ENCODE measurements at places on chromosomes 13 and 19.

DNA sequence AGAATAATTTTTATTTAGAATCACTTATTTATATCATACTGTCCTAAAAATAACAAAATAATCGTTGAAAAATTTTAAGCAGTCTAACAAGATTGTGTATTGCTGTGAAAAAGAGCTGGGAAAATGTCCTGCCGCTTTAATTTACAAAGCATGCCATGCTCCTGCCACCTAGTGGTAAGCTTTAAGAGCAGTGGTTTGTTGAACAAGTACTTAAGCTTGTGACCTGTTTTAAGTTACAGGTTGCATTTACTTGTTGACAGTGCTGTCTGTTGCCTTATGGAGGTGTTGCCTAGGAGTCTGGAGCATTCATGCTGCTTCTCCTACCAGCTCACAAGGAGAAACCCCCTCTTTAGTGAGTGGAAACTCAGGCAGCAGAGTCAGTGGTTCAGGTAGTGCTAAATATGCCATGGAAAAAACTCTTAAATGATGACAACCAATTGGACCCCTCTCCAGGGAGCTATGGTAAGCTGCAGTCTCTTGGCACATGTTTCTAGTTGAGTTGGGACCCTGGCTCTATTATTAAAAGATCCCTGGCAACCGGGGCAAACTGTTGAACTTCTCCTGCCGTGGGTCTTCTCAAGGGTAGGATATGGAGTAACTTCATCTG is 68.4 kb downstream of the SPATA13 start:
- peak; percentile 62 for DNase-seq

DNA sequence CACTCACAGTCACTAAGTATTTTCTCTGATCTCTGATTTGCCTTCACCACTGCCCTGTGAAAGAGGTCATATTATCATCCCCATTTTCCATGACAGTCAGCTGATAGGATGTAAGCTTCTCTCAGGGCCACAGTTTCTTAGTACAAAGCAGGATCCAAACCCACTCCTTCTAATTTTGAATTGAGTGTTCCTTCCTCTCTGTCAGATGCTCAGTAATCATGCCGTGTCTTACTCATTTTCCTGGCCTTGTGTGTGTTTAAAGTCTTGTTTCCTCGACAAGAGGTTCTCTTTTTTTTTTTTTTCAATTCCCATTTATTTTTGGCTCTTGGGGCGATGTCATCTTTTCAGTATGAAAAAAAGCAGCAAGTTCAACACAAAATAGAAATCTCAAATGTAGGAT is 72.3 kb downstream of the NAA16 start:
- DNase-seq, result peak; percentile 38

GRCh38 chr13:49701491-49701890 is 10.2 kb upstream of the EBPL start:
- DNase-seq, result no peak

DNA sequence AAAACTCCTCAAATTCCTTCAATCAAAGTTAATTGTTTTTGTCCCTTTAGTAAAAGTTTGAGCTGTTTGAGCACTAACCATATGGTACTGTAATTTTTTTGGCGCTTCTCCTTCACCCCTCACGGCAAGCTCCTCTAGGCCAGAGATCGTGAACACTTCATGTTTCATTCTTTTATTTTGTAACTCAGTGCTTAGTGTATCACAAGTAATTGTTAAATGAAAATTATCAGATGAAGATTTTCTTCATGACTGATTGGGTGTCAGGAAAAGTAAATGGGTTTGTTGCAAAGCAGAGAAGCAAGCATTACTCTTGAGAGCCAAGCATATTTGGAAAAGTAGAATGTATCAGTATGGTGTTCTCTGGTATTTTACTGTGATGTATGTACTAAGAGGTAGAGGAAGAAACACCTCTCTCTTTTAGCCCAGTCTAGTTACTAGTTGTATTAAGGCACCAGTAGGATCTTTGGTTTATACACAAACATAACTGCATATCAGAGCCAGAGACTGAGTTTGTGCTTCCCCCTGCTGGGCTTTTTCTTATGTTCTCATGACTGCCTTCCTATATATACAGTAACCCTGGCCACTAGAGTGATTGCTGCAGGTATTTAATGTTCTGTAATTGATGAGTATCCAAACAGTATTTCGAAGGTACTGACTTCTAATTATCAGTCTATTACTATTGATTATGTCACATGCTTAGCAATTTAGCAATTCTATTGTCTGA is 202.3 kb upstream of the KLHL1 start:
- no peak for DNase-seq

DNA sequence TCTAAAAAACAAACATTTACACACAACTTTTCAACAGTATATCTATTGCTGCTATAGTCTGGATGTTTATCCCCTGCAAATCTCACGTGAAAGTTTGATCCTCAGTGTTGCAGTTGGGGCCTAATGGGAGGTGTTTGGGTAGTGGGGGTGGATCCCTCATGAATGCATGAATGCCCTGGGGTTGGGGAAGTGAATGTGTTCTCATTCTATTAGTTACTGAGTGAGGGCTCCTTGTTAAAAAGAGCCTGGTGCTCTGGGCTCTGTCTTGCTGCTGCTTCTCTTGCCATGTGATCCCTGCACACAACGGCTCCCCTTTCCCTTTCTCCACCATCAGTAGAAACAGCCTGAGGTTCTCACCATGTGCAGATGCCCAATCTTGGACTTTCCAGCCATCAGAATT is 242.7 kb upstream of the HTR2A start:
- DNase-seq, result no peak

Data from fibroblast of skin of scalp (primary cell).